NCI-H345 (cell line): ENCODE measurements at places on chromosomes 6 and 20.
A peak's percentile ranks its signal among the peaks of the same experiment; 100 is the strongest.

DNA sequence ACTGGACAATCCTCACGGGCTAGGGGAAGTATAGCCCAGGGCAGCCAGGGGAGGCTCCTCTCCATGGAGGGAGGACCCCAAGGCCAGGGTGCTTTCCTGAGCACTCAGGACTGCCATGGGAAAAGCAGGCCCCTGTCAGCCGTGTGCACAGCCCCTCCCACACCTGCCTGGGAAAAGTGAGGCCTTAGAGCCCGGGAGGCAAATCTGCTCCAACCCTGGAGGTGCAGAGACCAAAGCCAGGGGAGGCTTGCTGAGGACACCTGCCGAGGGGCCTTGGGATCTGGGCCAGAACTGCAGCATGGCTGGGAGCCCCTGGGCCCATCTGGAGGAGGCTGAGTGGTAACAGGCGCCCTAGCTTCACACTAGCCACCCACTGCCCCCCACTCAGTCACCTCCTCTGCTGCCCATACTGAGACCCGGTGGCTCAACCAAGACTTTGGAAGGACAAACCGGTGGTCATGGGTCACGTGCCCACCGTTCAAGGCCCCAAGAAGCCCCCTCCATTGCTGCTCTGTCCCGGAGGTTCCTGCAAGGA is 55.2 kb downstream of the YTHDF1 start:
- no peak for DNase-seq

GRCh38 chr20:25007491-25008305 is 15.1 kb upstream of the APMAP start:
- no peak for DNase-seq

DNA sequence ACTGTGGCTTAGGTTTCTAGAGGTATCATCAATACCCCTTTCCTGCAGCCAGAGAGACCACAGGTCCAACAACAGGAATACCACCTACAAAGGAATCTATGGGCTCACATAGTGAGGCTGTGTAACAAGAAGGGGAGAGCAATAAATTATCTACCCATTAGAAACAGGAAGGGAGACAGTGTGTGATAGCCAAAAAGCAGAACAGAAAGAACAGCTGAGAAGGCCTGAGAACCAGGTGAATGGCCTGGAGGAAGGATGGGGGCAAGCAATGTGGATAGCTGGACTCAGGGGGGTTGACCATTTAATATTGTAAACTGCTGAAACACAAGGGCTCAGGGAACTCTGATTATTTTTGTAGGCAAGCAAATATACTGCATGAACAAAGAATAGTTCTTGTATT is 628.2 kb downstream of the COL12A1 start:
- no peak for DNase-seq

DNA sequence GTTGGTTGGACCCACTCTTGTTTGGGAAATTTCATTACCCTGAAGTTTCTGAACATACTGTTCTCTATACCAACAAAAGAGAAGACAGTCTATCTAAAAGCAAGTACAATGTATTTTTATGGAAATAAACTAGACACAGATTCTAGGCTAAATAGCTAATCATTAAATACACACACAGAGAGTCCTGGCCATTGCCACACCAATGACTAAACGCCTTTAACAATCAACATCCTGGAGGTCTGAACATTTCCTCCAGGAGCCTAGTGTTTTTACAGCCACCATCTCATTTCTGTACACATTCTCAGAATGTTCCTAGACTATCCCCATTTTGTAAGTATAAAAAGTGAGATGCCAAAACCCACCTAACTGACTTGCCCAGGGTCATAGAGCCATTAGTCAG is 141.6 kb upstream of the RREB1 start:
- no peak for DNase-seq

DNA sequence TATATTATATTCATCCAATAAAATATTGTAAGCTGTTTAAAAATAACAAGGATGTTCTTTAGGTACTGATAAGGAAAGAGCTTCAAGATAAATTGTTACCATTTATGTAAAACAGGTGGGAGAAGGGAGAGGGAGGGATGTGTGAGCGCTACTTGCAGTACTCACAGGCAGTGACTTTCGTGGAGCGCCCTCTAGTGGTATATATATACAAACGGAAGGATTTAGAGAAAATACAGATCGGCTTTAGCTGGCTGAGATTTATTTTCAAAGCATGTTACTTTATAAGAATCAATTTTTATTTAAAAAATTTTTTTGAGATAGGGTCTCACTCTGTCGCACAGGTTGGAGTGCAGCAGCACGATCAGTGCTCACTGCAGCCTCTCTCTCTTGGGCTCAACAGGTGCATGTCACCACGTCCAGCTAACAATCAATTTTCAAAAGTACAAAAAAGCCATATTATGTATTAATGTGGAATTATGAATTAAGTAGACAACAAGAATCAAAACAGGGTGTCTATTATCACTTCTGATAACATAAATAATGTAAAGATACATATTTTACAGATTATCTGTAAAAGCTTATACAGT is 3.3 kb upstream of the MOG start:
- peak; percentile 80 for DNase-seq

GRCh38 chr20:47710665-47711045 is 74.6 kb downstream of the SULF2 start:
- no peak for DNase-seq
